ENCODE measurements at places on chromosomes 7 and 10.

GRCh38 chr7:23422909-23423308 is 47.4 kb downstream of the IGF2BP3 start:
- DNase-seq = no peak

DNA sequence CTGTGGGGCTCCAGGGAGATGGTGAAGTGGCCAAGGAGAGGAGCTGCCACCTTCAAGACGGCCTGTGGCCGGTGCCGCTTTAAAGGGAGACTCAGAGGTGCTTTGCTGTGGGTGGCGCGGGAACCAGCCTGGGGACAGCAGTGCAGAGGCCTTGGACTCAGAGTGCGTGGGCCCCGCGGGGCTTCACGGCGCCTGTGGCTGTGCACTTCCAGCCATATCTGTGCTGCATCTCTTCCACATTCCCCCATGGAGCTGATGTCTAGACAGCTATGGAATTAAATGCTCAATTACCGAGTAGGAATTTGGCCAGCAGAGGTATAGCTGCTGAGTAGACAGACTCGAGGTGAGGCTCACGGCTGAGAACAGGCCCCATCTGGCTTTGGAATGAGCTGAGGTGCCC is 41.7 kb downstream of the HTRA1 start:
- no peak for DNase-seq

GRCh38 chr7:84314263-84314662 is 119.7 kb upstream of the SEMA3A start:
- no peak for DNase-seq

- no peak for DNase-seq
Observed at GRCh38 chr10:73732931-73733623, 11.1 kb upstream of the SEC24C start.

- no peak for DNase-seq
Observed at GRCh38 chr10:63434866-63435854, 30.6 kb downstream of the JMJD1C start.

GRCh38 chr10:51892965-51893658 is 193.7 kb upstream of the CSTF2T start:
- DNase-seq = no peak

DNA sequence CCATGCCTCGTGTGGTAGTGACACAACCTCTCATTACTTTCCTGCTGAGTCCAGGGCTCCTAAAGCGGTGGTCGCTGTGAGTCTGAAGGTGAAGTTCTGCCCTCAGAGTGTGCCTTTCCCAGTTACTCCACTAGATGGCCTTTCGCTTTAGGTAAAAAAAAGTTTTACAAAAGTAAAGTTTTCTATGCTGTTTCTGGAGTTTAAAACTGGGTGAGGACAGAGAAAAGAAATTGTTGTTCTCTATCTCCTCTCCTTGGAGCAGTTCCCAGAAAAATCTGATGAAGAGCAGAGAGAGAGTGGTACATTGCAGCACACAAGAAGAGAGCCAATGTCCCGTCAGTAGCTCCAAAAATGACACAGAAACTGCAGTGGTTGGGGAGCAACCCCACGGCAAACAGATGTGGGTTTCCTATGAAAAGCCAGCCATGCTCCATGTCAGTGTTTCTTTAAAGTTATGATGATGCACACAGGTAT is 257.1 kb downstream of the GLI3 start:
- DNase-seq = no peak

- no peak for DNase-seq
Observed at GRCh38 chr10:46226232-46226631, 60.6 kb upstream of the ANTXRL start.

DNA sequence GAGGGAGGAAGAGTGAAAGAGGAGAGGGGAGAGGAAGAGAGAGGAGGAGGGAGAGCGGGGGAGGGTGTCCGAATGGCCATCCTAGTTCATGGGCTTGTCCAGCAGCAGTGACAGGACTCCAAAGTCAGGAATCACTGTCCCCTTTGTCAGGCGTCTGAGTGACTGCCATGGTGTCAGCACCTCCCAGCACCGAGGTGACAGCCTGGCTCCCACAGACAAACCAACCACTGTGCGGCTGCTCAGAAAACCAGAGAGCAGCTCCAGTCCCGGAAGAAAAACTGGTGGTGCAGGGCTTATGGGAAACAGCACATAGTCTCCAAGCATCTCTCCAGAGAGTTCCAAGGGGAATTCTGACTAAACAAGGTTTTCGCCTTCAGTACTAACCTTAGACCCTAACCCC is 18.9 kb upstream of the FGFR2 start:
- peak; percentile 42 for DNase-seq

- DNase-seq = no peak
Observed at GRCh38 chr7:27141923-27142579, 1.4 kb downstream of the HOXA5 start.

DNA sequence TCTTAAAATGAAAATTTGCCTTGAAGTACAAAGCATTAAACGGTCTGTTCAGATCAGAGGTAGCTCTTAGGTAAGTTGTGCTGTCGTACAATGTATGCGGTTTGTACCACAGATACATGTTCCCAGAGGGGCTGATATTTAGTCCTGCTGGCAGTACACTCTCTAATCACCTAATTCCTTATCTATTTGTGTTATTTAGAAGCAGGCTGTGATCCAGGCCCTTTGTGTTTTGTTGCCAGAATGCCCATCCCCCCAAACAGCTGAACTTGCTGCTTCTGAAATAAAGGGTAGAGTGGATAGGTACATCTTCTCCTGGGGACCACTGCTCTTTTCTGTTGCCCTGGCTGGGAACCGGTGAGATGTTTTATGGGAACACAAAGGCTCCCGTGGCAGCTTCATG is 84.5 kb downstream of the SND1 start:
- DNase-seq = no peak

GRCh38 chr7:9091282-9091681 is 657.9 kb downstream of the NXPH1 start:
- DNase-seq = no peak
